ENCODE measurements at places on chromosomes 16 and 17.

- DNase-seq = no peak
Measured at GRCh38 chr16:75343941-75344340, 89.4 kb downstream of the CFDP1 start.

GRCh38 chr16:56709443-56710040, 20.4 kb upstream of the NUP93 start:
- no peak for DNase-seq

GRCh38 chr16:28311913-28312312, 19.6 kb downstream of the SBK1 start:
- no peak for DNase-seq

DNA sequence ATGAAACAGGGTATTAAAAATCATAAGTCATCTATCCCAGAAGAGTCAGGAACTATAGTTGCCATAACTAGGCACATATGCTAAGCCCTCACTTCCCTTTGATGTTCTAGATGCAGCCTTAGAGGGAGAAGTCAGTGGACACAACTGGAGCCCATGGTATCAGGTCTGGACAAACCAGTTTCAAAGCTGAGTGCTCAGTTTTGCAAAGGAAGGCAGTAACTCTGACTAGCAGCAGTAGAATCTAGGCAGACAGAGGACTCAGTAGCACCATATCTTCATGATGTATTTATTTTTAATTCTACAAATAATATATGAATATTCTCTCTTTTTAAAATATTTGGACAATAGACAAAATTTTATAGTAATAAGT, 11.7 kb upstream of the FAM20A start:
- no peak for DNase-seq

- no peak for DNase-seq
Measured at GRCh38 chr16:56319376-56319775, 106.0 kb downstream of the AMFR start.

Measured in NCI-H526 treated with DMSO at 0.1 percent for 48 hours (cell line).